SW 1271 (cell line): ENCODE measurements at places on chromosomes 7 and 10.
A peak's percentile ranks its signal among the peaks of the same experiment; 100 is the strongest.

DNA sequence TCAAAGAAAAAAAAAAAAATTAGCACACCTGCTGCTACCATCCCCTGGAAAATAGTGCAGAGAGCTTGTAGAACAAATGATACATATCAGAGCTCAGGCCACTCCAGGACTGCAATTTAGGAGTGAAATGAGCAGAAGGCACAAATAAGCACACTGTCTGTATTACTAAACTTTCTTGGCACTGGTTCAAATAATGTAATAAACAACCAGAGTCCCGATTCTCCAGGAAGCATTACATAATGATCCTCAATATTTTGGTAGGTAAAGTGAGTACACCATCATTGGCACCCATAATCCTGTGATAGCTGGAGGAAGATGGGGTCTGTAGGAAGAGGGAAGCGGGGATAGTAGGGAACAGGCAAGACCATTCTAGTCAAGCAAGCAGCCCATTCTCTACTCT, 74.3 kb downstream of the SVOPL start:
- no peak for DNase-seq

DNA sequence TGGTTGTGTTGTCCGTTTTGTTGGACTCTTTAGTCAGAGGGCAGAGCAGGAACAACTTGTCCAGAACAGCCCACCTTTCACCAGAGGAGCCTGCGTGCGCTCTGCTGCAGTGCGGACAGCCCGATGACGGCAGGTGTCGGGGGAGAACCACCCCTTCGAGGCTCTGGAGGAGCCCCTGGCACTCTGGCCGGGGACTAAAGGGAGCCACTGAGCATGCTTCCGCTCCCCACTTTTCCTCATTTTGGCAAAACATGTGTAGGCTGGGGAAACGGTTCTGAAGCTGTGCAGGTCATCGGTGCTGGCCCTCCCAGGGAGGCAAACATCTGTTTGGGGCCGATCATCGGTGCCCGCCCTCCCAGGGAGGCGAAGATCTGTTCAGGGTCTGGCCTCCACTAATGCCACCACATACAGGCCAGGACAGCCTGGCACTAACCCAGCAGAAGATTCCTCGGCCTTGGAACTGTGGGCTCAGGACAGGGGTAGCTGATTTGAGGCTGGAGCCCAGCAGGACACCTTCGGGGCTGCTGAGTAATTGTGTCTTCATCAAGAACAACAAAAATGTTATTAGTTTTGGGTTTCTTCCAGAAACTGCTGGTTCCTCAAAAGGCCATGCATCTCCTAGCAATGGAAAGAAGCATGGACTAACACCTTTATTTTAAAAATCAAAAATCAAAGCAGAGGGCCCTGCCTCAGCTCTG, 124.4 kb upstream of the TCERG1L start:
- DNase-seq = no peak

DNA sequence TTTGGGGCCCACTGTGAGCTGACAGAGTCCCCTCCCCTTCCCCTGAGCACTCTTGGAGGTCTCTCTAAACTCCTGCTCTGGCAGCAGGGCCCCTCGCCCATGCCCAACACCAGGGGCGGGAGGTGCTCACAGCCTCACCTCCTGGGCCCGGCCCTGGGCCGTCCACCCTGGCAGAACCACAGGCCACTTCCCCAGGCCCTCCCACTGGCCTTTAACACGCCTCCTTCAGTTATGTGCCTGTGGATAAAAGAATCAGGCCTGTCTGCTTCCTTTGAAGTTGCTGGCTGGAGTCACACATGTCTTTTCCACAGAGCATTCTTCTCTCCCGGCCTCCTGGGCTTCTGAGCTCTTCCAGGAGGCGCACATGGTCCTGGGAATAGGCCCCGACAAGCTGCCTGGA, 10.2 kb downstream of the MYL10 start:
- no peak for DNase-seq

- peak; percentile 58 for DNase-seq
These were observed 498 bp upstream of the ST7 start for GRCh38 chr7:116952635-116953371.

- peak; percentile 5 for DNase-seq
These were observed 119.2 kb downstream of the KCNMA1 start for GRCh38 chr10:77518241-77518909.

DNA sequence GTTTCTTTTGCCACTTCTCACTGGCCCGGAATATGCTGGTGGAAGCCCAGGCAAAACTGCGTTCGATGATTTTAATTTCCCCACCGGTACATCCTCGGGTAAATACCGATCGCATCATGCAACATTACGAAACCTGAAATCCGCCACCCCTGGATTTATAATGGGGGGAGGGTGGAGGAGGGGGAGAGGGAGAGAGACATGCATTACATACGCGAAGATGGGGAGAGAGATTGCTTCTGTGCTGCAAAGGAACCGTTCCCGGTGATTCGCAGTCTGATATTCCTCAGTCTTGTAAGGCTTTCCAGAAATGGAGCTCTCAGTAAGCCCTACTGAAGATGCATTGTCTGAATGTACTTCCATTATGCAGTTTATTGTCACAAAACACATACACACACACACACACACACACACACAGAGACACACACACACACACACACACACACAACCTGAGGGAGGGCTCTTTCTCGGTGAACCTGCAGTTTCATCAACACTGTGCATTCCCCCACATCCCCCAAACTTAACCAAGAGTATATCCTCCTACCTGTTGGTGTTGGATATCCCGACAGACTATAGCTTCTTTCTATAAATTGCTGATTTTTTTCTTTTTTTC, 741 bp downstream of the GPR85 start:
- DNase-seq = no peak

DNA sequence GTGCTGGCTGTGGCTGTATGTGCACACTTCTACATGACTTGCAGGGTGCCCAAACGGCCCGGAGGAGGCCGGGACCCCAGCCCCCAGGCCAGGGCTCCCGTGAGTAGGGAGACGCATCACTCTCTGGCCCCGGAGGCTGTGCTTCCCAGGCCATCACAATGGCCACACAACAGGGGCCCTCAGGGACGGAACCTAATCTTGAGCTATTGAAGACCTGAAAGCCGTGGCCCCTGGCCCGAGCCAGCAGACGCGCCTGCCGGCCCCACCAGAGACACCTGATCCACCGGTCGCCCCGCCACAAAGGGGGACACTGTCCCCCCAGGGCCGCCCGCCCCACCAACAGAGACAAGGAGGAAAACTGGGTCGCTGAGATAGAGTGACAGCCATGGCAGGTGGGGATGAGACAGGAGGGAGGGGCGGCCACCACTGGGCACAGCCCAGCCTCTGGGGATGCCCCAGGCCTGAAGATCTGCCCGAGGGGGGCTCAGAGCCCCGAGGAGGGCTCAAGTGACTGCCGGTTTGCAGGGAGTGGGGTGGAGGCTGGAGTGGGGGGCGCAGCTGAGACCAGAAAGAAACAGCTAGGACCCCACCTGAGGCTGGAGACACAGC, 10.2 kb upstream of the LFNG start:
- DNase-seq = no peak

DNA sequence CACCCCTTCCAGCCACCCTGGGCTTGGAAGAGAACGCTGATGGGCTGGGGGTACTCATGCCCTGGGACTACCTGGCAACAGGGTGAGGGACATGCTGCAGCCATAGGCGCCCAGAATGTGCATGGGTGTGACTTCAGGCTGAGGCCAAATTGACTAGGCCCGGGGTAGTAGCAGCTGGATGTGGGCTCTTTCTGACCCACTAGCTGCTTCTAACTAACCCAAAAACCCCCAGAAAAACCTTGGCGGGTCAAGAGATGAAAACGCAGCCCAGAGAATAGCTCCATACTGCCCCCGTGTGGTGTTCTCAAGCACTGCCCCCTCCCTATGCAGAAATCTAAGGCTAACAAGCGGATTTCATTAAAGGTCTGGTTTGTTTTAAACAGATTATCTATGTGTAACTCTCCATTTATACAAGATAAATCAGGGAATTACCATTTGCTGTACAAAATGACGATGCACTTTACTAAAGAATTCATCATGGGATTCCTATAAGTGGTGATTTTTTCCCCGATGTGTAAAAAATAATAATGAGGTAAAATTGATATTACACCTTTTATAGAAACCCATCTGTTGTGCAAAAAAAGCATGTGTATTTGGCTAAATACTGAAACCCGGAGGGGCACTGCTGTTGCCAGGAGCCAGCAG, 4.2 kb downstream of the SMARCD3 start:
- peak; percentile 37 for DNase-seq

GRCh38 chr7:57789130-57789529, 339.2 kb downstream of the ZNF716 start:
- no peak for DNase-seq

- no peak for DNase-seq
These were observed at the start of gene NT5C3A for GRCh38 chr7:33062023-33062781. Gene NT5C3A (minus strand): TSS chr7:33062776. CDS start chr7:33062705, 71 bp downstream.

- no peak for DNase-seq
These were observed 65.6 kb downstream of the ZEB1 start for GRCh38 chr10:31384589-31384949.

DNA sequence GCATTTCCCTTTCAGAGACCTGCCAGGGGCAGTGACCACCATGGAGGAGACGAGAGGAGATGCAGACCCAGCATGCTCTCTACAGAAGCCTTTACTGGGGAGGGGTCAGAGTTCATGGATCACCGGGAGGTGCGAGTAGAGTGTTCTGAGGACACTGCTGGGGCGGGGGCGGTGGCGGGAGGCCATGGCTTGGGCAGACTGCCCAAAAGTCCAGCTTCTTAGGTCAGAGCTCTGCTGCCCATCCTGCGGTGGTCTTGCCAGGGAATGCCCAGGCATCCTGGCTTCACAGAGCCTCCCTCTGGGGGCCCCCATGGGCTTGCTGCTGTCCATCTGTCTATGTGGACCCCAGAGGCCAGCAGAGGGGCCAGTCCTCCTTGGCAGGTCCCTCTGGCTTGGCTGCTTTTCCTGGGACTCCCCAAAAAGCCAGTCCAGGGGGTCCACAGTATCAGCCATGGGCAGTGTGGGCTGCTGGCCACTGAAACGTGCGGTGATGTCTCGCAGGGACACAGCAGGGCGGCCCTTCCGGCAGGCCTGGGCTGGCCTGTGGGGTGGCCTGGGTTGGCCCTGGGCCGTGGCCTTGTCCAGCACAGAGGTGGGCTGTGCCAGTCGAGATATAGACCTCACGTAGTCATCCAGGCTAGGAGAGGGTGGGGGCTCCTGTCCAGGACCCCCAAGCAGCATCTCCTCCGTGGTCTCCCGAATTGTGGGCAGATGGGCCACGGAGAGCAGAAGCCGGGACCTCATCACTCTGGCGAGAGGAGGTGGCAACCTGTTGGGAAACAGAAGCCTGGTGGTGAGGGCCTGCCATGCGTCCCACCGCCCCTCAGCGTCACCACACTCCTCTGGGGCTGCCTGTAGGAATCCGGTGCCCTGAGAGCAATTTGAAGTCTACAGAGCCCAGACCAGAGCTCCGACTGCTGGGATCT, 1.1 kb downstream of the DEPP1 start:
- no peak for DNase-seq

DNA sequence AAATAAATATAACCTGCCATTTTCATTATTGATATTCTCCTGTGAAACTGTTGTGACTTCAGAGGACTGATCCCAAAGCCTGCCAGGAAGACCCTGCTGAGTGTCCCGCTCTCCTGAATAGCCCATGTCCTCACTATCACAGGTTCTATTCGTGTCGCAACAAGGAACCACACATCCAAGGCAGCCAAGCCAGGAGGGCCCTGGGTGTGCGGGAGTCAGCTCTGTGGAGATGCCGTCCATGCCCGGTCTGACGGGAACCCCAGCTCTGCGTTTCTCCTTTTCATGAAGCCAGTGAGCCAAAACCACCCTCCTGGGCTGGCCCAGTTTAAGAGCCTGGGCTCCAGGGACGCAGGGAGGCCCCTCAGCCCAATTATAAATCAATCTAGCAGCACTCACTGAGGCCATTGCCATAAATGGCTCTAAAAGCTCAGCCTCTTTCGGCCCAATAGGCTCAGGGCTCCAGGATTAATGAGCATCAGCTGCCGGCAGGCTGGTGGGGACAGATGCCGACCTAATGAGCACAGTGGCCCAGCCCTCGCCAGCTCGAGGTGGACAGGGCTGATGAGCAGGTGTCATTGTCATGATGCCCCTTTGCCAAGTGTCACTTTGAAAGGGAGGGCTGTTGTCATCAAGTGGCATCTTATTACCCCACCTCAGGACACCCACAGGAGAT, 177.9 kb downstream of the PLXNA4 start:
- DNase-seq = no peak

DNA sequence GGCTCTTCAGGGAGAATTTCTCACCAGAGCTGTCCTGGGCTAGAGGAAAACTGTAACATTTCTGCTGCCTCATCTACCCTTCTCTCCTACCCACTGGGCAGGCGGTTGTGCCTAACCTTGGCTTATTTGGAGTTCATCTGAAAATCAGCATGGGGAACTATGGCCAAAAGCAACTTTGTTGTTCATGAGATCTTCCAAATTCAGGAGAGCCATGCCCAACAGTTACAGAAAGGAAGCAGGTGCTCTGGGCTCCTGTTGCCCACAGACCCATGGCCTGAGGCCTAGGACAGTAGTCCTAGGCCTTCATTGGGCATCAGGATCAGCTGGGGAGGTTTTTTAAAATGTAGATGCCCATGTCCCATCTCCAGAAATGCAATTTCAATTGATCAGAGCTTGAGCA, 85.2 kb downstream of the GRID1 start:
- DNase-seq = no peak

DNA sequence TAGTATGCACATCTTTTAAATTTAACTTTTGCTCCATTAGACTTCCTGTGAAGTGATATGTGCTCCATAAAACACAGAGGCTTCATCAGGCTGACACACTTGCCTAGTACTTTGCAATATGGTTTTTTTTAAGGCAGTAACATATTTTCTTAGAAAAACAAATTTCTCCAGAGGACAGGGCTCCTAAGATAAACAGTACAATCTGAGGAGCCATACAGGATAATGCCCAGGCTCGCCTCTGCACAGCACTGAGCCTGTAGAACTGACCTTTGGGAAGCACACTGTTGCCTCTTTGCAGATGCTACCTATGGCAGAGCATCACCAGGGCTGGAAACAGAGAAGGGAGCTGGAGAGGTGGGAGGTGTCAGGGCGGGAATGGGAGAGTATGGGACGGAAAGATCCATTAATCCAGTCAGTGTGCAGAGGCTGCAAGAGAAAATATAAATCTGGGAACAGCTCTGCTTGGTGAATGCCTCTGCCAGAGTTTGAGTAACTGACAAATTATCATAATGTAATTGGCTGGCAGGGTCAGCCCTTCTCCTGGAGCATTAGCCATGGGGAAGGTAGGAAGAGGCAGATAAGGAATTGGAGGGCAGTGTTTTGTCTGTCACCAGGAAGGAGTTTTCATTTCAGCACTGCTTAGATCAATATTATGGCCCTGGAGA, 132.3 kb downstream of the CREB5 start:
- no peak for DNase-seq

- DNase-seq = no peak
These were observed 586.1 kb downstream of the INHBA start for GRCh38 chr7:41116817-41117216.

DNA sequence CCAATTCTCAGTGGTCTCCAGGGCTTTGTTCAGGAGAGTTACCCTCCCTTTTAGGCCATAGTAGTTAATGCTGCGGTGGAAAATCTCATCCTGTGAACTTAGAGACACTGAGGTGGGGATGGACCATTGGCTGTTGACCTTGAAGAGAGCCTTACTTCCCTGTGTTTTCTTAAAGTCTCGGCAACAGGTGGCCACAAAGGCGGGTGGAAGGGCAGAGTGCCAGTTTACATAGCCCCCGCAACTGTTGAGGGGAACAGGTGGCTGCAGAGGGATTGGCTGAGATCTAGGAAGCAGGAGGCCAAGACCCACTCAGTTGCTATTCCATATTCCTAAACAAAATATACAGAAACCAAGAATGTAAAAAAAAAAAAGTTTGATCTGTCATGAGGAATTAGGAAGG, 160.6 kb downstream of the ST7 start:
- DNase-seq = no peak

GRCh38 chr7:70408891-70409290, 723.1 kb upstream of the GALNT17 start:
- DNase-seq = no peak

- no peak for DNase-seq
These were observed 397.2 kb upstream of the NFE2L3 start for GRCh38 chr7:25754751-25755150.
